Fibroblast of lung (primary cell): ENCODE measurements at places on chromosomes 2 and 18.

DNA sequence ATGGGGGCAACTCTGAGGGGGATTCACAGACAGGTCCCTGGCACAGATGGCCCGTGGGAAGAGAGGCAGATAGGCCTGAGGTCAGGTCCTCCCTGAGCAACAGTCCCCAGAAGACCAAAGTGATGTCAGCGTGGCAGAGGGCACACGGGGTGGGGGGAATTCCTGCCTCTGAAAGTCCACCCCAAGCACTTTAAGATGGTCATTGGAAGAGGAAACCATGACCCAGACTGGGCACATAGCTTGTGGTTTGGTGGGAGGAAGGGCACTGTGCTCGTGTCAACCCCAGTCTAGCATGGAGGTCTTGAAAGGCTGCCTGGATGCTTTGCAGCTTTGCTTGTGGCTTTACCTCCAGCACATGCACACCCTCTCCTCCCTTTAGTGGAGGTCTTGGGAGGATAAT, 38.0 kb upstream of the SIX2 start:
- no peak overlapping the region for H3K4me3 ChIP-seq
- H3K36me3 ChIP-seq = no peaks in the 10 kb centered on the region
- H3K27me3 ChIP-seq = peaks cover 15% of the 10 kb centered on the region
- no peaks in the 10 kb centered on the region for H3K4me1 ChIP-seq
- no peak overlapping the region for H3K27ac ChIP-seq
- no peak for DNase-seq

- H3K27me3 ChIP-seq = no peaks in the 10 kb centered on the region
- peak overlapping the region; percentile 49 for H3K27ac ChIP-seq
- H3K36me3 ChIP-seq = no peaks in the 10 kb centered on the region
- DNase-seq = no peak
- no peak overlapping the region for H3K4me3 ChIP-seq
Measured at GRCh38 chr2:36708041-36708741, 11.7 kb downstream of the VIT start.

DNA sequence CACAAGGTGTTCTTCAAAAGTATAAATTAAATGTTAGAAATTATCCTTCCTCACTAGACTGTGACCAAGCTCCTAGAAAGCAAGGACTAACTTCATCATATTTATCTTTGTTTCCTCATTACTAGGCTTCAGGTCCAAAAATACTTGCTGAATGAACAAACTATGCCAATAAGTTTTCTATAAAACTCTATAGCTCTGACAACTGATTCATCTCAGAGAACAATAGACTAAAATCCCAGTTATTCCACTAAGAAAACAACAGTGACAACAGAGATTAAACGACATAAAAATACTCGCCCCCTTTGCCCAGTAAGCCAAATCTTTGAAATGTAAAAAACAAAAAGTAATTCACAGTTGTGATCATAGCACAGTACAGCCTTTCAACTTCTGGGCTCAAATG, 13.6 kb downstream of the TLK1 start:
- H3K27me3 ChIP-seq = no peaks in the 10 kb centered on the region
- DNase-seq = no peak
- no peaks in the 10 kb centered on the region for H3K36me3 ChIP-seq
- H3K27ac ChIP-seq = no peak overlapping the region

DNA sequence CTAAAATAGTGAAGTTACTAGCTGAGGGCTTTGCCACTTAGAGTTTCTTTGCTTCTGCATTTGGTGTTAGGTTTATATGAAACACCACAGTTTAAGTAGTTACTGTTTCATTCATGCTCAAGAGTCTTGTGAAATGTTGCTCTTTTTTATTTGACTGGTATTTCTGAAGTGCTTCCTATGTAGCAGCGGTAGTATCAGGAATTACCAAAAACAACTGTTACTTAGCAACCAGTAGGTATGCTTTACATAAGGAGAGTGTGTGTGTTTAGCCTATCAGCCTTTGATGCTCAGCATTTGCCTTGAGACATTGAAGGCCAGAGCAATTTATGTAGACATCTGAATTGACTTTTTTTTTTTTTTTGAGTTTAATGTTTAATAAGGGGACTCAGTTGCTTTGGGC, 3.6 kb downstream of the DIS3L2 start:
- no peaks in the 10 kb centered on the region for H3K36me3 ChIP-seq
- no peaks in the 10 kb centered on the region for H3K27me3 ChIP-seq
- H3K4me3 ChIP-seq = no peak overlapping the region
- DNase-seq = no peak

DNA sequence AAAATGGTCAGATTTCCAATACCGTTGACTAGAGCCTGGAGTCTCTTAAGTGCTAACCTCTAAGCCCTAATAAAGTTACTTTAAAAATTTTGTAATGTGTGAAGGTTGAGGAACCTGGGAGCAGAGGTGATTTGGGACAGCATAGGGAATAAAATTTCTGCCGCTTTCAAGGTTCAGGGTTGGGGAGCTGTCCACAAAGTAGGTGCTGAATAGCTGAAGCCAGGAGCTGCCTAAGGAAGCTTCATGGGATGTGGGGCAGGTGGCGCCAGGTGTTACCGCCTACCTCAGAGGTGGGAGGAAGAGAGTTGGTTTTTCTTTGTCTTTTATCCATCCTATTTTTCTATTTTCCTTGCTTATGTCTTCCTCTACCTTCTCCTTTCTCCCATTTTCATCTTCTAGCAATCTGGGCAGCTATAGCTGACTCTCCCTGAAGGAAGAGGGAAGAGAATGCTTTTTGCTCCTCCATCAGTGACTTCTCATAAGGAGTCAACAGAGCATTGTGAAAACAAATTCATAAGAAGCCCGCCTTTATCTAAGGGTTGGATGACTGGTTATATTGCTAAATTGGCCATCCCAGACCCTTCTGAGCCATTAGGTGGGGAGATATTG, 178.7 kb downstream of the CLIP4 start:
- no peak overlapping the region for H3K4me3 ChIP-seq
- DNase-seq = peak; percentile 24
- H3K27ac ChIP-seq = no peak overlapping the region
- H3K4me1 ChIP-seq = no peaks in the 10 kb centered on the region
- H3K36me3 ChIP-seq = no peaks in the 10 kb centered on the region
- peaks cover 5% of the 10 kb centered on the region for H3K27me3 ChIP-seq

DNA sequence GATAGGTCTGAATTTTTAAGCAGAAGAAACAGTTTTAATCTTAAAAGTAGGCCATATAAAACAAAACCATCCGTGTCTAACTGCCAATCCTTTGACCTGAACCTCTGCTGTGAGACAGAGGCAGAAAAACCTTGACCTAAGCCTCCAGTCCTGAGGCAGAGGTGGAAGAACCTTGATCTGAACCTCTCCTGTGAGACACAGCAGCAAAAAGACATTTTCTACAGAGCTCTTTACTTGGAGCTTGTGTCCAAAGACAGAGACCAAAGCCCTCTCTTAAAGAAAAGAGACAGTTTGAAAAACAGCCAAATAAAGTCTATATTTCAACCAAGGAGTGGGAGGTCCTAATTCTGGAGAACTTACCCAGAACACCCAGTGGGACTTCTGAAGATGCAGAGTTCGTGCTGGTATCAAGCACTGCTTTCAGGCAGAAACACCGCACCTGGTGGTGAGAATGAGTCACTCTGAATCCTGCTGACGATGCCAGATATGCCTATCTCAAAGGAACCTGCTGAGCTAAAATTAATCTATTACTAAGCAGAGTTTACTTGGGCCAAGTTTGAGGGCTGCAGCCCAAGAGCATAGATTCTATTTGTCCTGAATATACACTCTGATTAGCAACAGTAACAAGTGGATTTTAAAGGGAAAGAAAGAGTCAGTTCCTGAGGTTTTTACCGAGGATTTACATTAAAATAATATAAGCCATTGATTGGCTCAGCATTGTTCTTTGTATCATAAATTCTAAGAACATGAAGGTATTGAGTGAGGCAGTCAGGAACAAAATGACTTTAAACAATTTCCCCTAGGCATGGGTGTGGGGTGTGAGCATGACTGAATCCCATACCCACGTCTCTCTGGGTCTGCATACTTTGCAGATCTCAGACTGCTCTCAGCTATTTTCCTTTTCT, 806.4 kb downstream of the TRIB2 start:
- H3K27ac ChIP-seq = no peak overlapping the region
- no peaks in the 10 kb centered on the region for H3K27me3 ChIP-seq
- H3K36me3 ChIP-seq = no peaks in the 10 kb centered on the region
- DNase-seq = peak; percentile 74

DNA sequence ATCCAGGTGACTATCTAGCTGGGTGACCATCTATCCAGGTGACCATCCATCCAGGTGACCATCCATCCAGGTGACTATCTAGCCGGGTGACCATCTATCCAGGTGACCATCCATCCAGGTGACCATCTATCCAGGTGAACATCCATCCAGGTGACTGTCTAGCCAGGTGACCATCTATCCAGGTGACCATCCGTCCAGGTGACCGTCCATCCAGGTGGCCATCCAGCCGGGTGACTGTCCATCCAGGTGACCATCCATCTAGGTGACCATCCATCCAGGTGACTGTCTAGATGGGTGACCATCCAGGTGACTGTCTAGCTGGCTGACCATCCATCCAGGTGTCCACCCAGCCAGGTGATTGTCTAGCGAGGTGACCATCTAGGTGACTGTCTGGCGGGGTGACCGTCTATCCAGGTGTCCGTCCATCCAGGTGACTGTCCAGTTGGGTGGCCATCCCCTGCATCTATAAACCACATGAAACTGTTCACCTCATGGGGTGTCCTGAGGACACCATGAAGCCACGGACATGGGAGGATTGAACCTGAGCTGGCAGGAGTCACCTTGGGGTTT, 305.3 kb downstream of the NDUFA10 start:
- H3K4me1 ChIP-seq = no peaks in the 10 kb centered on the region
- H3K4me3 ChIP-seq = no peak overlapping the region
- DNase-seq = no peak
- H3K27ac ChIP-seq = no peak overlapping the region
- no peaks in the 10 kb centered on the region for H3K27me3 ChIP-seq
- H3K36me3 ChIP-seq = no peaks in the 10 kb centered on the region

DNA sequence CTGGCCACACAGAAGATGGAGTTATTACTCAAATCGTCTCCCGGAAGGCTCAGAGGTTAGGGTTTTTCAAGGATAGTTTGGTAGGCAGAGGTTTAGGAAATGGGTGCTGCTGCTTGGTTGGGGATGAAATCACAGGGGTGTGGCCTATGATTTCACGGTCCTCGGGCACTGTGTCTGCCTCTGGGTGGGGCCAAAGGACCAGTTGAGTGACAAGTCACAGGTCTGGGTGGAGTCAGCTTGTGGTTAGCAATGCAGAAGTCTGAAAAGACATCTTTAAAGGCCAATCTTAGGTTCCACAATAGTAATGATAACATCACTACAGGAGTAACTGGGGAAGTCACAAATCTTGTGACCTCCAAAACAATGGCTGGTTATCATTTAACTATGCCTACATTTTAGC, 387.8 kb downstream of the ZNF521 start:
- DNase-seq = no peak
- H3K36me3 ChIP-seq = no peaks in the 10 kb centered on the region
- no peak overlapping the region for H3K4me3 ChIP-seq
